Activated CD4-positive, alpha-beta T cell treated with anti-CD3 and anti-CD28 coated beads, Interleukin-2, amount 10 ng/mL, durations not matched to agents 24 days and 14 days (primary cell): ENCODE measurements at places on chromosomes 12 and 14. TPM values are rescaled to one million over a fixed set of nuclear protein-coding genes. Genes with fewer than 3 reads are reported as not detected.

TMEM229B gene
- 2.4 and 2.7 TPM in 2 replicates for total RNA-seq

IGF1 gene
- 1.1 and 1.8 TPM in 2 replicates for total RNA-seq

ACYP1 gene
- 45.2 and 46.0 TPM in 2 replicates for total RNA-seq

KTN1 gene
- total RNA-seq: 130 and 135 TPM in 2 replicates

RIPK3 gene
- 12.0 and 13.9 TPM in 2 replicates for total RNA-seq

MANSC1 gene
- 0.88 and 1.1 TPM in 2 replicates for total RNA-seq

TSPAN8 gene
- total RNA-seq: not detected in 2 replicates

DNA sequence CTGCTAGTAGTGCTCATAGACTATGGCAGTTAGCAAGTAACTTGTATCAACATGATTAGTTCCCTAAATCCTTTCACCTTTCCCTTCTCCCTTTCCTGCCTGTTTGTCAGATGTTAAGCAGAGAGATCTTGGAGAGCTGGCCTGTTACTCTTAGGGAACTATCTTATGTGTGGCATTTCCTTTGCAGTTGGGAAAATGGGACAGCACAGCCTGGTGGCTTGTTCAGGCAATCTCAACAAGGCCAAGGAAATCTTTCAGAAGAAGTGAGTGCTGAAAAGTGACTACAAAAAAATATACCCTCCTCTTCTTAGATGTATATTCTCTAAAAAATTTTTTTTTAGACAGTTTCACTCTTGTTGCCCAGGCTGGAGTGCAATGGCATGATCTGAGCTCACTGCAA, 7.4 kb downstream of the PARP2 start:
- peaks cover 51% of the 10 kb centered on the region for H3K36me3 ChIP-seq
- DNase-seq: no peak
- H3K27me3 ChIP-seq: no peaks in the 10 kb centered on the region
- H3K4me3 ChIP-seq: no peak overlapping the region
- no peak overlapping the region for H3K27ac ChIP-seq

GRCh38 chr12:18581232-18581962, 156.4 kb downstream of the PLCZ1 start:
- DNase-seq: no peak
- H3K4me3 ChIP-seq: no peak overlapping the region
- no peaks in the 10 kb centered on the region for H3K36me3 ChIP-seq
- H3K27ac ChIP-seq: no peak overlapping the region

DNA sequence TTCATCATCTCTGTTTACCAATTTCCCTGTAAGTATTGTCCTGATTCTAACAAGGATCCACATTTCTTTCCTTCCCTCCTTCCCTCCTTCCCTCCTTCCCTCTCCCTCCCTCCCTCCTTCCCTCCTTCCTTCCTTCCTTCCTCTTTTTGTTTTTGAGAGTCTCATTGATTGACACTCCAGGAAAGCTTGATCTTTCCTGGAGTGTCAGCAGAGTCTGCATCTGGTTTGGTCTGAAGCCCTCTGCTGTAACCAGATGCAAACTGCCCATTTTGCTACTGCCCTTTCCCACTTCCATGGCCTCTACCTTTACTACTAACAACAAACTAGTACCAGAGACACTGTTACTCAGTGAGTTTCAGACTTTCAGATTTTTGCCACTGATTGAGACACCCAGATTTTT, 14.4 kb upstream of the OR6C65 start:
- H3K27ac ChIP-seq: no peak overlapping the region
- no peak for DNase-seq
- H3K4me3 ChIP-seq: no peak overlapping the region
- H3K4me1 ChIP-seq: no peaks in the 10 kb centered on the region
- H3K36me3 ChIP-seq: no peaks in the 10 kb centered on the region

DNA sequence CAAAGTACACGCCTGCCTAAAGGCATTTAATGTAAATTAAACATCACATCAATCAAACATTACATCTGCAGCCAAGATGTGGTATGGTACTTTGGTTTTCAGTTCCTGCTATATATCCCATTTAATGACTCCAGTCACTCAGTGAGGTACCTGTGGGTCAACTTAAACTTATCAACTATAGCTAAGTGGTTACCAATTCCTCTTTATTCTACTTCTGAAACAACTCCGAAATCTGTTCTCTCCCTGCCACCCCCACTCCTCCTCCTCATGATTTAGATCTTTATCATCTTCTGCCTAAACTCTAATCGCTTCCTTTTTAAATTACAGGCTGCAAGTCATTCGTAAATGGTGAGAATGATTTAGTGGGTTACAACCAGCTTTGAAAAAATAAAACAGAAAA, 57.9 kb downstream of the BCL2L14 start:
- H3K27me3 ChIP-seq: no peaks in the 10 kb centered on the region
- H3K4me1 ChIP-seq: no peaks in the 10 kb centered on the region
- H3K27ac ChIP-seq: no peak overlapping the region
- no peaks in the 10 kb centered on the region for H3K36me3 ChIP-seq
- H3K4me3 ChIP-seq: no peak overlapping the region

DNA sequence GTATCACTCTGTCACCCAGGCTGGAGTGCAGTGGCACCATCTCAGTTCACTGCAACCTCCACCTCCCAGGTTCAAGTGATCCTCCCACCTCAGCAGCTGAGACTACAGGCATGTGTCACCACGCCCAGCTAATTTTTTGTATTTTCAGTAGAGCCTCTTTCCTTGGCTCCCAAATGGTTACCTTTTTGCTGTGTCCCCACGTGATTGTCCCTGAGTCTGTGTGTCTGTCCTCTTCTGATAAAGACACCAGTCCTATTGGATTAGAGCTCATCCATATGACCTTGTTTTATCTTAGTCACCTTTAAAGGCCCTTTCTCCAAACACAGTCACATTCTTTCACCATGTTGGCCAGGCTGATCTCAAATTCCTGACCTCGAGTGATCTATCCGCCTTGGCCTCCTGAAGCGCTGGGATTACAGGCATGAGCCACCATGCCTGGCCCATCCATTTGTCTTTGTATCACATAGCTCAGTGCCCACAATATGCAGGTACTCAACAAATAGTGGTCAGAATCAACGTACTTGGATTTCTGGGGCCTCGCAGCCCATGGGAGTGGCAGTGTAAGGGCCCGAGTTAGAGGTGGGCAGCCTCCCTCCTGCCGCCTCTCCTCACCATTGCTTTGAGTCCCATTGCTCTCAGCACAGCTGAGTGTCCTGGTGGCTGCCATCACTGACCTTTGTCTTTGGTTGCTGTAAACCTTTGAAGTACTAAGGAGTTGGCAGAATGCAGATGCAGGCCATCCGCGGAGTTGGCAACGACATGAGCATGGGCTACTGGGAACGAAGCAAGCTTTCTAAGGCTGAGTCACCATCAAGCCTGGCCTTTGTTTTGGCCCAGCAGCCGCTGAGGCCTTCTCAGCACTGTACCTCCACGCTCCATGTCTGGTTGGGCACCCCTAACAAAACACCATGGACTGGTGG, 9.3 kb downstream of the TPCN1 start:
- no peaks in the 10 kb centered on the region for H3K27me3 ChIP-seq
- H3K4me1 ChIP-seq: peaks cover 52% of the 10 kb centered on the region
- peaks cover 48% of the 10 kb centered on the region for H3K36me3 ChIP-seq
- peak overlapping the region; percentile 60 for H3K4me3 ChIP-seq
- DNase-seq: no peak
- H3K27ac ChIP-seq: peak overlapping the region; percentile 87

DNA sequence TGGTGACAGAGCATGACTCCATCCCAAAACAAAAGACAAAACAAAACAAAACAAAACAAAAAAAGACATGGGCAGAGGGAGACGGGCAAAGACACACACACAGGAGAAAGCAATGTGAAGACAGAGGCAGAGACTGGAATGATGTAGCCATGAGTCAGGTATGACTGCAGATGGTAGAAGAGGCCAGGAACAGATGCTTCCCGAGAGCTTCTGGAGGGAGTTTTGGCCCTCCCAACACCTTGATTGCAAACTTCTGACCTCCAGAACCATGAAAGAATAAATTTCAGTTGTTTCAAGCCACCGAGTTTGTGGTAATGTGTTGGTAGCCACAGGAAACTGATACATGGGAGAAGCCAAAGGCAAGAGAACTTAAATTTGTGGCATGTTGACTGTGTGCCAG, 27.1 kb downstream of the VWF start:
- H3K27me3 ChIP-seq: peaks cover 8% of the 10 kb centered on the region
- no peak overlapping the region for H3K4me3 ChIP-seq
- no peak overlapping the region for H3K27ac ChIP-seq
- no peak for DNase-seq
- H3K36me3 ChIP-seq: no peaks in the 10 kb centered on the region

- no peaks in the 10 kb centered on the region for H3K27me3 ChIP-seq
- peaks cover 17% of the 10 kb centered on the region for H3K4me1 ChIP-seq
- no peak overlapping the region for H3K4me3 ChIP-seq
Observed at GRCh38 chr14:74015963-74016362, 3.1 kb downstream of the ENTPD5 start.

DNA sequence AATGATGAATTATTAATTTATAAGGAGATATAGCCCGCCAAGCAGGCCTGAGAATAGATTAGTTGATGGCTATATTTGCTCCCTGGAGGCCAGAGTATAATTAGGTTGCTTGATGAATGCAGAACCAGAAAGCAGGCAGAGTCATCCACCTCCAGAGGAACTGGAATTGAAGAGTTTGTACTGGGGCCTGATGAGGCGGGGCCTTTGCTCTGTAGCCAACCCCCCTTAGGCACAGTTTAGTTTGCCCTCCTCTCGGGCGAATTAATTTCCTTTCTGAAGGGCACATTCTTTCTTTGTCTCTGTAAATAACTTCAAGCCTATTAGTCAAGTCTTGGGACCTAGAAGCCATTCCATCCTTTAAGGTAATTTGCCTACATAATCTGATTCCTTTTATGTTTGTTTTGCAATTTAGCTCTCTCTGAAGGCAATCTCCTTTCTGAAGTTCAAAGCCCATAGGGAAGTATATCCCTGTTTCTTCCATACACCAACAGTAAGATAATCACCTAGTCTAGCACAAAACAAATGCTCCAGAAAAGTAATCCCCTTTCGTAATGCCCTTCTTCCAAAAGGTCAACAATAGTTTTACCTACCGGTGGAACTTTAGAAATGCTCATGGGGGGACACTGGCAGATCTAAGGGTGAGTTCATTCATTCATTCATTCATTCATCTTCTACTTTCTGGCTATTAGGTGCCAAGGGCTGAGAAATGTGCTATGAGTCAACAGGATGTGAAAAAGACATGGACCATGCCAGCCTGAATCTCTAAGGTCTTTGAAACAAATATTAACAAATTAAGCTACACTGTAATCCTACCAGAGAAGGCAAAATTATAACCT, 84.8 kb upstream of the NUDT4 start:
- no peaks in the 10 kb centered on the region for H3K27me3 ChIP-seq
- H3K27ac ChIP-seq: no peak overlapping the region
- H3K4me3 ChIP-seq: no peak overlapping the region
- H3K36me3 ChIP-seq: no peaks in the 10 kb centered on the region
- DNase-seq: no peak

DNA sequence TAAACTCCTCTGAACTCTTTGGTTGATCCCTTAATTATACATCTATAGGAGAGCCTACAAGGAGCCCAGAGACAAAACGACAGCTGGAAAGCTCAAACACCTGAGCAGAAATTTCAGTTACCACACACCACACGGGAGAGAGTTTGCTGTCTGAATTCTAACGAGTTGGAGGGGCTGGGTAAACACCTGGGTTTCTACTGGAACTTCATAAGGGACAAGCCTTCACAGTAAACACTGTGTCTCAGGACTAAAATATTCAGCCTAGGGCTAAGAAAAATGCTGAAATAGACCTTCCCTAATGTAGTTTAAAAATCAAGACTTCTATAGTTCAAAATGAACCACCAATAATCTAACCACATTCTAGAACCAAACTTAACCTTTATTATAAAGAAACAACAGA, 9.6 kb upstream of the ANO2 start:
- no peak for DNase-seq
- peaks cover 26% of the 10 kb centered on the region for H3K27me3 ChIP-seq
- no peaks in the 10 kb centered on the region for H3K36me3 ChIP-seq

GRCh38 chr12:57622293-57623245, 10.4 kb downstream of the B4GALNT1 start:
- H3K36me3 ChIP-seq: peaks cover 2% of the 10 kb centered on the region
- H3K27me3 ChIP-seq: peaks cover 96% of the 10 kb centered on the region
- peak overlapping the region; percentile 88 for H3K4me3 ChIP-seq
- peaks cover 26% of the 10 kb centered on the region for H3K4me1 ChIP-seq
- DNase-seq: no peak
- peak overlapping the region; percentile 22 for H3K27ac ChIP-seq

- no peak for DNase-seq
- H3K27me3 ChIP-seq: no peaks in the 10 kb centered on the region
- H3K4me3 ChIP-seq: no peak overlapping the region
- no peak overlapping the region for H3K27ac ChIP-seq
- H3K4me1 ChIP-seq: peaks cover 35% of the 10 kb centered on the region
- H3K36me3 ChIP-seq: peaks cover 46% of the 10 kb centered on the region
Observed at GRCh38 chr12:51378749-51379148, 12.5 kb downstream of the GALNT6 start.

GRCh38 chr12:2751686-2752085, 43.1 kb upstream of the FKBP4 start:
- H3K27ac ChIP-seq: no peak overlapping the region
- H3K4me1 ChIP-seq: no peaks in the 10 kb centered on the region
- DNase-seq: no peak

- peaks cover 33% of the 10 kb centered on the region for H3K4me1 ChIP-seq
- peaks cover 9% of the 10 kb centered on the region for H3K36me3 ChIP-seq
- DNase-seq: no peak
- H3K27ac ChIP-seq: no peak overlapping the region
Observed at GRCh38 chr14:49905989-49906388, 13.1 kb downstream of the ARF6 start.

DNA sequence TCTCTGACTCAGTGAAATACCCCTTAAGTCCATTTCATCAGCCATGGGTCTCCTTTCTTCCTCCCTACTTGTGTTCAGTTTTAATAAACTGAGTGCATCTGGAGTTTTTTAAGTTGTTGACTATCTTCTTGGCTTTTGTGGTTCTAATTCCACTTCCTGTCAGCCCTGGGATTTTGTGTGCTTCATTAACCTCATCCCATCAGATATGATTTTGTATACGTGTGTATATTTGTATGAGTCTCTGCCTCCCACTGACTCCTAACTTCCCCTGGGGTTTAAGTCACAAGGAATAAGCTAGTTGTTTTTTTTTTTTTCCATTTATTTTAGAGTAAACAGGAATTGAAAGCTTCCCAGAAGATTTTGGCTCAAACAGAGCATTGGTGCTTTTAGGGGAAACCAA, 62.7 kb downstream of the TTLL5 start:
- no peak overlapping the region for H3K4me3 ChIP-seq
- DNase-seq: no peak
- H3K27me3 ChIP-seq: no peaks in the 10 kb centered on the region
- H3K4me1 ChIP-seq: peaks cover 10% of the 10 kb centered on the region
